Activated T-cell treated with anti-CD3 and anti-CD28 coated beads, Interleukin-2, amount 50 U/mL, for 1 hour (primary cell): ENCODE measurements at places on chromosomes 12 and 14.

- no peak for DNase-seq
Measured at GRCh38 chr12:114444422-114445279, 38.7 kb upstream of the TBX5 start.

GRCh38 chr12:104060791-104061190, 3.5 kb upstream of the HCFC2 start:
- no peak for DNase-seq

DNA sequence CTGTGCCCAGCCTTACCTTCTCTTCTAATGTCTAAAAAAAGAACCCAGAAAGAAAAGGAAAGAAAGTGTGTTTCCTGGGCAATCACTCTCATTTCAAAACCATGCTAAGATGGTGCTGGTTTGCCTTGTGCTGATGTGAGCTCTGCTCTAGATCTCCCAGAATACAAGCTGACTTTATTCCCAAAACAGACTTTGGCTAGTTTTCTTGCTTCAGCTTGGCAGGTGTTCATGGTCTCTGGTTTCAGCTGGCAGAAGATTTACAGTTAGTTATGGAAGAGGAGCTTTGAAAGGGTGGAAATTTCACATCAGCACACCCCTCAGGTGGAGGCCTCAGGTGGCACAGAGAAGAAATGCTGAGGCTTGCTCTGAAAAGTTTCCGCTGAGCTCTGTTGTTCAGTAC, 34.4 kb downstream of the PPP1R36 start:
- DNase-seq = no peak

DNA sequence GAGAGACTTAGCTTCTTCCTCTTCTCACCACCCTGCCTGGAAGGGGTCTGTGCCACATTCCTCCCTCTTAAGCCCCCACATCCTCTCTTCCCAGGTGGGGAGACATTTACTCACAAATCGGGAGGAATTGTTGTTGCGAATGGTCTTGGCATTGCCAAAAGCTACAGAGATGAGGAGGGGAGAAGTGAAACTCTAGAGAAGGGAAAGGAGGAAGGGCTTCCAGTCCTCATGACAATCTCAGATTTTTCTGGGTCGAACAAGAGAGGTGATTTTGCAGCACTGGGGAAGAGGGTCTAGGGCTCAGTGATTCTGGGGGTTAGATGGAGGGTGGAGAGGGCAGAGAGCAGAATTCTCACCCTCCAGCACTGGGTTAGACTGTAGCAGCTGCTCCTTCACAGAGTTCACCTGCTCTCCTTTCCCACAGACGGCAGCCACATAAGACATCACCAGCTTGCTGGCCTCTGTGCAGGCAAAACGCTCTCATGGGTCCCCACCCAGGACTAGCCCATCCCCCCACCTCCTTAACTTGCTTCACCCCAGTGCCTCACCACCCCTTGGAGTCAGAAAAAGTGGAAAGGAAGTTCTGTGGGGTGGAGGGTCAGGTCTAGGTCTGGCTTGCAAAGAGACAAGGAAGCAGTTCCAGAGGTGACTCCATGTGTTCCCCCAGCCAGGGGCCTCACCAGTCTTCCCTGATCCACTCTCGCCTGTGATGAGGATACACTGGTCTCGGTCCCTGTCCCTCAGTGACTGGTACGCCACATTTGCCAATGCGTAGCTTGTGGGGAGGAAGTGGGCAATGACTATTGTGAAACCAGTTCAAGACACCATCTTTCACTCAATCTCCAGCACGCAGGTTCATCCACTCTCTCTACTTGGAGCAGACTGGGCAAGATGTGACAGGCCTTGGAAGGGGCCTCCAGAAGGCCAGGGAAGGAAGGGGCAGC, 2.7 kb downstream of the MYO1A start:
- DNase-seq = peak; percentile 25

DNA sequence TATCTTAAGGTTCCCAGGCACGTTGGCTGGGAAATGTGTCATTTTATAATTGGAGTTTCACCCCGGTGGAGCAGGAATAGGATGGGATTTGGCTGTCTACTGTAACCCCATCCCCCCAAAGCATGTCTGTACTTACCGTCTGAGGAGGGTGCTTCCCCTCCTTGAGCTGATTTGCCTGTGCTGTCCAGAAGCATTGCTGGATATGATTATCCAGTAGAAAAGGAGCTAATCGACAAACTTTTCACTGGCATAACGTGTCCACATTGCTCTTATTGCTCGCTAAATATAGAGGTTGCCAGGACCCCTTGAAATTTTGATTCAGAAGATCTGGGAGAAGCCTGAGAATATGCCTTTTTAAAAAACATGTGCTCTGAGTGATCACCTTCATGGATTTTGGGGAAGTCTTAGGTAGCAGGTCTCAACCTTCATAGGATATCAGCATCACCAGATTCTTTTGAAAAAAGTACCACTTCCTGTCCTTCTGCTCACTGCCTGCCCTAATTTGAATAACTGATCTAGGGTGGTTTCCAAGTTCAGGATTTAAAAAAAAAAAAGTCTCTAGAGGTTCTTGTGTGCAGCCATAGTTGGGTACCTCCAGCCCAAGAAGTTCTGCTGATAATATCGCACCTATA, 80.4 kb upstream of the KCNA1 start:
- DNase-seq = no peak

DNA sequence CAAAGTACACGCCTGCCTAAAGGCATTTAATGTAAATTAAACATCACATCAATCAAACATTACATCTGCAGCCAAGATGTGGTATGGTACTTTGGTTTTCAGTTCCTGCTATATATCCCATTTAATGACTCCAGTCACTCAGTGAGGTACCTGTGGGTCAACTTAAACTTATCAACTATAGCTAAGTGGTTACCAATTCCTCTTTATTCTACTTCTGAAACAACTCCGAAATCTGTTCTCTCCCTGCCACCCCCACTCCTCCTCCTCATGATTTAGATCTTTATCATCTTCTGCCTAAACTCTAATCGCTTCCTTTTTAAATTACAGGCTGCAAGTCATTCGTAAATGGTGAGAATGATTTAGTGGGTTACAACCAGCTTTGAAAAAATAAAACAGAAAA, 57.9 kb downstream of the BCL2L14 start:
- no peak for DNase-seq

GRCh38 chr14:21084998-21085853, 13.2 kb downstream of the ZNF219 start:
- no peak for DNase-seq

DNA sequence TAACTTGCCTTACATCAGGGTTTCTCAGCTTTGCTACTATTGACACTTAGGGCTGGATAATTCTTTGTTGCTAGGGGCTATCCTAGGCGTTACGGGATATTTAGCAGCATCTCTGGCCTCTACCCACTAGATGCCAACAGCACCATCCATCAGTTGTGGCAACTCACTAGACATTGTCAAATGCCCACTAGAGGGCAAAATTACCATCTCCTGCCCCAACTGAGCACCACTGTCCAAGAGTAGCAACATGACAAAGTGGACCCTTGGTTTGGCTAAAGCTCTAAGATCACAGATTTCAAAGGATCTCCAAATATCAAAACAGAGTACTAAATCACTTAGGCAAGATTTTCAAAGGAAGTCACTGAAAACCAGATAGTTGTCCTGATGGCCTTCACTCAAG, 251.7 kb upstream of the TBX3 start:
- DNase-seq = no peak

GRCh38 chr12:53068811-53069585, 10.2 kb downstream of the SPRYD3 start:
- no peak for DNase-seq

GRCh38 chr12:42960087-42960527, 370.6 kb upstream of the PRICKLE1 start:
- no peak for DNase-seq

- DNase-seq = peak; percentile 46
Measured at GRCh38 chr12:106282457-106283097, 20.0 kb upstream of the TCP11L2 start.

- peak; percentile 28 for DNase-seq
Measured at GRCh38 chr12:46303039-46303666, 34.3 kb upstream of the SLC38A1 start.

DNA sequence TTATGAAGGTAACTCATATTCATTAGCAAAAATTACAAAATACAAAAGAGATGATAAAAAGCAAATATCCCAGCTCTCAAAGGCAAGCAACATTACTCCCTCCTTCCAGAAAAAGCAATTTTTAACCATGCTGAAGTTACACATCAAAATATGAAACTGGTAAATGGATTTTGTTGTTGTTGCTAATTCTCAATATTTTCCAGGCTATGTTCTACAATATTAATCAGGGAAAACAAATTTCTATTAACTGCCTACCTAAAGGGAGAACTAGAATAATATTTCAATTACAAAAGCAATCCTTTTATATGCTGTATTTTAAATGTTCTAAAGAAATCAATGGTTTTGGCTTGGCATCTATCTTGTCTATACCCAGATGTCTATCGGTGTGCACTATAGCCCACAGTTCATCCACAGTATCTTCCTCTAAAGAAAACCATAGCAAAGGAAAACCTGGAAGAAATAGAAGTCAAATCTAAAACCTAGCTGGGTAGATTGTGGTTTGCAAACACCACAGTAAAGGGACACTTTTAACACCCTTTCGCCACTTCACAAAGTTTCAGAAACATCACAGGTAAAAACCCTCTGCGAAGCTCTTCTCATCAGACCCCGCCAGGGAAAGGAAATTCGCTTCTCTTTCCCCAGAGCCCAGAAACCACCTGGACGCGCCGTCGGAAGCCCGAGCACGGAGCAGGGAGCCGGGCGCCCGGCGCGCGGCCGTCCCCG, 32.0 kb downstream of the TC2N start:
- no peak for DNase-seq

- DNase-seq = no peak
Measured at GRCh38 chr14:89025561-89026236, 201.2 kb downstream of the TTC8 start.

DNA sequence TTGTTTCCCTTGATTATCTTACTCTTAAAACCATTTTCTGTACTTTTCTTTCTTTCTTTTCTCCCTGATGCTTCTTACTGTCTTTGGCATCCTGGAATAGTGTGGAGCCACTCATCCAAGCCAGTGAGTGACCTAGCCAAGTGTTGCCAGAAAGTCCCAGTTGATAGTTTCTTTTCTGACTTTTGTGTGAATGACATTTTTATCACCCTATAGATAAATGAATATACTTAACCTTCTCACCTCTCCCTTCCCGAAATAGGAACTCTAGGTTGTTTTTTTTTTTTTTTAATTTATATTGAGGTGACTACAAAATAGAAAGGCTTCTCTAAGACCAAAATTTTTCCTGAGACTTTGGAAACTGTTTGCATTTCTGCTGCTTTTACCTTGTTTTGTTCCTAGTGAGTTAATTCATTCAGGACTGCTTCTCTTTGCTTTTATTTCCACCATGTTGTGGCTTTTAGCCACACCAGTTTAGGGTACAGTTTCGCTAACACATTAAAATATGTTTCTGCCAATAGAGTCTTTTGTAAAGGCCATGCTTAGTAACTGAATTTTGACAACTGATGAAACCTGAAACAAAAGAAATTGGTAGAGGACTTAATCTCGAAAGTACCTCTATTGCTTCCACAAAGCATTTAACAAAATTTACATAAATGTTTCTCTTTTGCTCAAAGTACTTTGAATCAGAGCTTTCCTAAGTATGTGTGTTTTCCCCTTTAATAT, 194.6 kb downstream of the ERC1 start:
- no peak for DNase-seq

DNA sequence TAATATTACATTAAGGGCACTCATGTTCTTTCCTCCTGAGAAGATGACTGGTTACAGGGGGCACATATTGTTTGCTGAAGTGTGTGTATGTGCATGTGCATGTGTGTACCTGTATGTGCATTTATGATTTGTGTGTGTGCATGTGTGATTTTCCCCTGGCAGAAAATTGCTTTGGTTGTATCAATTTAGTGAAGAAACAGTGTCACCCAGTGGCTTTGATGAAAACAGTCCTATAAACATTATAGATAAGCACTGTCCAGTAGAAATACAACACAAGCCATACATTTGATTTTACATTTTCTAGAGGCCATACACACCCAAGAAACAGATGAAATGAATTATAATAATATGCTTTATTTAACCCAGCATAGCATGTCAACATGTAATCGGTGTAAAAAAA, 8.6 kb downstream of the PDE3A start:
- no peak for DNase-seq

- DNase-seq = peak; percentile 63
Measured at GRCh38 chr14:99270458-99271220, 1.4 kb downstream of the BCL11B start.

DNA sequence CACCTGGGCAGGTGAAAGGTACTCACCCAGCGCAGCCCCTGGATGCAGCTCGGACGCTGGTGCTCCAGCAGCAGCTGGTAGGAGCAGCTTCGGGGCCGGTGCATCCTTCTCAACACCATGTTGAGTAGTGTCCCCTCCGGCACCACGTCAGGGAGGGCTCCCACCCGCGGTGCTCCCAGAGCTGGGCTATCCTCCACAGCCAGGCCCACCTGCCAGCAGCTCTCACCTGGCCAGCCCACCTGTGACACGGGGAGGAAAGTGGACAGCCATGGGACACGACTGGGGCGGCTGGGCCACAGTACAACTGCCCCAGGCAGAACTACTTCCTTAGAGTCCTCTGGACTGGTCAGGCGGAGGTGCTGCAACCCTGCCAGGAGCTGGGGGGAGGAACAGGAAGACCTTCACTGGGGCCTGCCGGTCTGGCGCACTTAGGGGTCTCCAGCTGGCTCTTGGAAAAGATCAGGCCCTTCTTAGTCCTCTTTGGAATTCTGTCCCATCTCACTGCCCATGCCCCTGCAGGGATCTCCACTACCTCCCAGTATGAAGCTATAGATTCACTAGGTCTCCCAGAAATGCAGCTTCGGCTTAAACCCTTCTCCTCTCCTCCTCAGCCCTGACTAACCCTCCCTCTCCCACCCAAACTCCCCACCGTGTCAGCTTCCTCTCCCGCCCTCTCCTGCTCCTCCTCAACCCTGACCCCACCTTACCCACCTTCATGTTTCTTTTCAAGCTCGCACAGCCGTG, 668 bp downstream of the RAPGEF3 start:
- no peak for DNase-seq

- no peak for DNase-seq
Measured at GRCh38 chr12:27008081-27008480, 6.1 kb downstream of the TM7SF3 start.
